Psoas muscle (tissue), 8 donors: ENCODE measurements at places on chromosomes 13 and 19. TPM values are rescaled to one million over a fixed set of nuclear protein-coding genes. Genes with fewer than 3 reads are reported as not detected.

The CYP4F11 gene
- not detected for total RNA-seq

The CGB2 gene
- not detected for total RNA-seq

The EML2 gene
- total RNA-seq = 16.0 TPM

The BIVM gene
- total RNA-seq = 17.9 TPM

The CYP2A6 gene
- 0.32 TPM for total RNA-seq

The CLDND2 gene
- total RNA-seq = not detected

The UBE2L5 gene
- total RNA-seq = not detected

DNA sequence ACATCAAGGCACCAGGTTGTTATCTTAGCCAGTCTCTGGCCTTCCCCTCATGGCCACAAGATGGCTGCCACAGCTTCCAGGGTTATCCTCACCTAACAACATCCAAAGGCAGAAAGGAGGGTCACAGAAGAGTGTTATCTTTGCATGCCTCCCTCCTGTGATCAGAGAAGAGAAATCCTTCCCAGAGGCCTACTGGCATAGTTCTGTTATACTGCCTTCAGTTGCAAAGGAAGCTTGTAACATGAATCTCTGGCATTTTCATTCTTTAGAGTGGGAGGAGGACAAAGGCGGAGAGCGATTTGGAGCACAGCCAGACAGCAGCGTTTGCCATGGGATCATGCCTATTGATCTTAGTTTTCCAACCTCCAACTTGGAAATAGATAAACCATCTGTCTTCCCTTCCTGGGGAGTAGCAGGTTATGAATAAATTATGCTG lies 135.7 kb downstream of the DNAJC15 start:
- no peak for DNase-seq

DNA sequence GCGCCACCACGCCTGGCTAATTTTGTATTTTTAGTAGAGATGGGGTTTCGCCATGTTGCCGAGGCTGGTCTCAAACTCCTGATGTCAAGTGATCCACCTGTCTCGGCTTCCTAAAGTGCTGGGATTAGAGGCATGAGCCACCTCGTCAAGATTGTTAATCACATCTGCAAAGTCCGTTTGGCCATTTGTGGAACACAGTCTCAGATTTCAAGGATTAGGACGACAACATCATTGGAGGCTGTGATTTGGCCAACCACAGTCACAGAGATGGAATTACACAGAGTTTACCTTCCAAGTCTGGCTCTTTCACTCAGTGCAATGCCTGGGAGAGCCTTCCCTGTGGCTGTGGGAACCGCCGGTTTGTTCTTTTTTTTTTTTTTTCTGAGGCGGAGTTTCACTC lies 17.8 kb downstream of the SULT2B1 start:
- DNase-seq = no peak

DNA sequence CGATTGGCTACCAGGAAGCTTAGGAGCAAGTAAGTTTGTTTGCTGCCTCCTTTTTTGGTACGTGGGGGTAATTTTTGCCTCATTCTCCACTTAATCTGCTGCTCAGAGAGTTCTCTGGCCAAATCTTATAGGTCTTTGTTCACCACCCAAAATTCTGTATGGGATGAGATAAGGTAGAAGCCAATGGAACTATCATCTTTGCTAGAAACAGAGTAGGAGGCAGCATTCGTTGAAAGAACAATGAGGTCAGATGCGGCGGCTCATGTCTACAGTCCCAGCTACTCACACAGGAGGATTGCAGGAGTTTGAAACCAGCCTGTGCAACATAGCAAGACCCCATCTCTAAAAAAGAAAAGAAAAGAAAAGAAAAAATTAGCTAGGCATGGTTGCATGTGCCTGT lies 5.0 kb upstream of the DNAAF3 start:
- no peak for DNase-seq

- DNase-seq = no peak
Measured at GRCh38 chr13:83325125-83325853, 557.0 kb downstream of the SLITRK1 start.

DNA sequence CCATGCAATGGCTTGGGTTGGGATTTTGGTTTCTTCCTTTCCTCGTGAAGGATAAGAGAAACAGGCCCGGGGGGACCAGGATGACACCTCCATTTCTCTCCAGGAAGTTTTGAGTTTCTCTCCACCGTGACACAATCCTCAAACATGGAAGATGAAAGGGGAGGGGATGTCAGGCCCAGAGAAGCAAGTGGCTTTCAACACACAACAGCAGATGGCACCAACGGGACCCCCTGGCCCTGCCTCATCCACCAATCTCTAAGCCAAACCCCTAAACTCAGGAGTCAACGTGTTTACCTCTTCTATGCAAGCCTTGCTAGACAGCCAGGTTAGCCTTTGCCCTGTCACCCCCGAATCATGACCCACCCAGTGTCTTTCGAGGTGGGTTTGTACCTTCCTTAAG lies 24.1 kb downstream of the SPC24 start:
- no peak for DNase-seq

DNA sequence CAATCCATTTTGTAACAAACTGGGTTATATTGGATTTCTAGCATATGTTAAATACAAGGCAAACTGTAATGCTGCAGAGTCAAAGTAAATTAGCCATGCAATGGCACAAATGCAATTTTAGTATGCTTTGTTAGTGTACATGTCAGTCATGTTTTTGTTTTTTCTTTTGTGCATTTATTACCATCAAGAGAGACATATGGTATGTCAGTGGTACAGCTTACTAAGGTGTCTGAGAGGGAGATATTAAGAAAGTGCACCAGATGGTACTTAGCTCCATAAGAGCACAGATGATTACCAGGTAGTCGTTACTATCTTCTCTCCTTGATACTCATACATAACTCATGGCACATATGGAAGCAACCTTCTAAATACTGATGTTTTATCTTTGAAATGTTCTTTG lies 550.3 kb downstream of the GPC5 start:
- no peak for DNase-seq

DNA sequence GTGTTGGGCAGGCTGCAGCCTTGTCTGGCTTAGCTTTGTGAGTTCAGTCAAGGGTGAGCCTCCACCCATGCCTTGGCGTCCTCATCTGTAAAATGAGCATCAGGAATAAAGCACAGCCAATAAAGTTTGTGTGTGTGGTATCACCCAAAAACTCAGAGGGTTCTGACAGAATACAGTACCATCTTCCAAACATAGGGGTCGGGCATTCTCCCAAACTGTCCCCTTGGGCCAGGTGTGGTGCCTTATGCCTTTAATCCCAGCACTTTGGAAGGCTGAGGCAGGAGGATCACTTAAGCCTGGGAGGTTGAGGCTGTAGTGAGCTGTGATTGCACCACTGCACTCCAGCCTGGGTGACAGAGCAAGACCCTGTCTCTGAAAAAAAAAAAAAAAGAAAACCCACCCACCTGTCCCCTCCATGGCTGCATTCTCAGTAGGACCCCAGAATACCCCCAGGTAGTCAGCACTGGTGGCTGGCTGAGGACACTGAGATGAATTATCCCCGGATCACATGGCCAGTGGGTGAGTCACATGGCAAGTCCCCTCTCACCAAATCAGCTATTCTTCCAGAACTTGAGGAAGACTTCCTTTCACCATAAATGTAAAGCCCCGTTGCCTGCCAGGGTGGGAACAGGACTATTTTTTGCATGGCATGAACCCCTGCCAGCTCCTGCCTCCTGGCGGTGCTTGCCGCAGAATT lies 18.6 kb downstream of the POP4 start:
- no peak for DNase-seq

DNA sequence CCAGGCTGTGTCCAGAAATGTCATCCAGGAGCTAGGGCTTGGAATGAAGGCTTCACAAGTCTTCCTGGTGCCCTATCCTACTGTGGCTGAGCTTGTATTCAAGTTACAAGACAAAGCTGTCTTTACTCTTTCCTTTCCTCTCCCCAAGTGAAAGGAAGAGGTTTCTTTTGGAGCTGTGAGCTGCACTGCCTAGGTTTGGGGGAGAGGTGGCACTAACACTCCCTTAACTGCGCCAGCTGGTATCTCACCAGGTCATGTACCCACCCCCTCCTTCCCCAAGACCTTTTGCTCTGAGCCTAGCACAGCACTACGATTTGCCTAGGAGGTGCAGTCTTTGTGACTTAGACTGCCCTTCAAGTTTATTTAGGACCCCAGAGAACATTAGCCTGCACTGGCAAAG lies 2053.6 kb upstream of the PRR20A start:
- DNase-seq = no peak

DNA sequence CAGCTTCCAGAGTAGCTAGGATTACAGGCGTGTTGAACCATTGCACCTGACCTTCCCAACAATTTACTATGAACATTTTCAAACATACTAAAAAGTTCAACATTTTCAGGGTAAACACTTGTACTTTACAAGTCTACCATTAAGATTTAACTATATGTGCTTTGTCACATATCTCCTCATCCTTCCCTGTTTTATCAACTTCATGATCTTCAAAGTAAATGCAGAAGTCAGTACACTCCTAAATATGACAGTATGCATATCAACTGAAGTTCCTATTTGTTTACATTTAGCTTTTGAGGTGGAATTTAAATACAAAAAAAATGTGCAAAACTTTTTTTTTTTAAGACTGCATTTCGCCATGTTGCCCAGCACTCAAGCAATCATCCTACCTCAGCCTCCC lies 18.5 kb downstream of the LNX2 start:
- no peak for DNase-seq
